ENCODE measurements at places on chromosomes 16 and 17.

DNA sequence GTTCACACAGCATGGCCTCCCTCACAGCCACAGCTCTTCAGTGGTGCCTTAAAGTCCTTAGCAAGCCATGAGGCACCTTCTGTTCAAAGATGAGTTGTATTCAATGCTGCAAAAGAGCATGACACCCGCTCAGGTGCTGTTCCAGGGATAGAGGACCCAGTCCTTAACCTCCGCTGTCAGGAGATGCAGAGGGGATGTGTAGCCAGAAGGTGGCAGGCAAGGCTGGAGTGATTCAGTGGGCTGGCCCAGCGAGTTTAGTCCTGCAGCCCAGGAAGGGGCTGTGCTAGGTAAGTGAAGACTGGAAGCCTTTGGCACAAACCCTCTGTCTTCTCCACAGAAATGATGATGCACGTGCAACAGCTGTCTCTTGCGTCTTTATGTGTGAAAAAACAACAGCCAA, 25.0 kb upstream of the ADAM11 start:
- no peak for DNase-seq

GRCh38 chr17:3915995-3916696, at the start of gene P2RX1:
TSS of gene P2RX1 (minus strand) at chr17:3916465. CDS start at chr17:3916225, 240 bp downstream.
- DNase-seq = no peak

GRCh38 chr17:73795730-73796129, 151.5 kb upstream of the SDK2 start:
- no peak for DNase-seq

GRCh38 chr17:8588877-8589554, 41.5 kb downstream of the MYH10 start:
- DNase-seq = no peak

DNA sequence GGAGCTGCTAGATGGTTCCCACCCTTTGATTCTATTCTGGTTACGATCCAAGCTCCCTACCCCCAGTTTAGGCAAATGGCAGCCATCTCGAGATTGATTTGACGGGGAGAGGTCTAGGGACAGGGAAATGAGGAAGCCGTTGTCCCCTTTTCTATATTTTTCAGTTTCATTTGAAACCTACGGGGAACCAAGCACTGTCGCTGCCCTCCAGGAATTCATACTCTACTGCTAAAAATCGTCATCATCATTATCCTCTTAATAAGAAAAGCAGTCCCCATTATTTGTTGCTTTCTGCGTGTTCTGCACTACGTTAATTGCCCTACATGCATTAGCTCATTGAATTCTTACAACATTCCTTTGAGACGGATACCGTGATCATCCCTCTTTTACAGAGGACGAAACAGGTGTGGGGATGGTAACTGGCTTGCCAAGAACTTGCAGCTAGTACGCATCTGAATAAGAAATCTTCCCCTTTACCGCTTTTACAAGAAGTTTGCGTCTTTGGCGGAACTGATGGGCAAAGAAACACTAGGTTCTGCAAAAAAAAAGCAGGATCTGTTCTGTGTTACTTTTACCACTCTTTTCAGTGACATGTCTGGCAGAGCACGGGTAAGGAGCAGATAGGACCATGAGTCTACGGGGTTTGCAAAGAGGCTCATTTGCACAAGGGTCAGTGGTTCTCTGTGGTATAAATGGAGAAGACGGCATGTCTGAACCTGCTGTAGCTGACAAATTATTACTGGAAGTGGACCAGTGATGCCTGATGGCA, 1.1 kb downstream of the CCP110 start:
- DNase-seq = no peak

DNA sequence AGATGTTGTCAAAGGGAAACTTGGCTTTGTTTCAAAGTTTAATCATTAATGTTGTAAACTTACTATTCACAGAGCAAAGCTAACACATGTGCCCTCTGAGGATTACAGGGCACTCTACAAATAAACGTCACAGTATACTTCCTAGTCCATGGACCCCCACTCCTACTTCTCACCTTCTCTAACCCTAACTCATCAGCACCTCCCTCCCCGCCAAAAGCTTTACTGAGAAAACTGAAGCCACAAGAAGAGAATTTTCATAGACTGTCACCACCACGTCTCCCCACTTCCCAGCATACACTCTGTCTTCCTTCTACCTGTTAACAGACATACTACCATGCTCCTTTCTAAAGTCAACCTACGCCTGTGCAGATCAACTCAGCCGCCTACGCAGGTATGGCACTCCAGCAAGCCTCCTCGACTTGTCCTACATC, 29.0 kb downstream of the HELZ start:
- no peak for DNase-seq

- no peak for DNase-seq
These were observed 25.4 kb upstream of the ITGB4 start for GRCh38 chr17:75695830-75696271.

- no peak for DNase-seq
These were observed 32.9 kb upstream of the FBXO47 start for GRCh38 chr17:39000021-39000601.

DNA sequence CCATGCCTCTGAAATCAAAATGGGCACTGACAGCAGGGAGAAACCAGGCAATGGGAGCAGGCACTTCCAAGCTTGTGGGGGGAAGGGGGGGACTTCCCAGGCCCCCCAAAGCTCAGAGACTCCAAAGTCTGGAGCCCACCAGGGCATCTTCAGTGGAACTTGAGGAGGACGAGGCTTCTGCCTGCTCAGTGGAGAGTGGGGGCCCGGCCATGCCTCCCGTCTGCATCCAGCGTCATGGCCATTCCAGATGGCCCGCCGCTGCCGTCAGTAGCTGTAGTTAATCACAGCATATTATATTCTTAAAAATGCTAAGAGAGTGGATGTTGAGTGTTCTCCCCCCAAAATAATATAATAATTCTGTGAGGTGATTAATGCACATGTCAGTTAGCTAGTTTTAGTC, 315.2 kb downstream of the KCNJ2 start:
- no peak for DNase-seq

GRCh38 chr16:88924834-88925539, 52.0 kb downstream of the CBFA2T3 start:
- DNase-seq = no peak

DNA sequence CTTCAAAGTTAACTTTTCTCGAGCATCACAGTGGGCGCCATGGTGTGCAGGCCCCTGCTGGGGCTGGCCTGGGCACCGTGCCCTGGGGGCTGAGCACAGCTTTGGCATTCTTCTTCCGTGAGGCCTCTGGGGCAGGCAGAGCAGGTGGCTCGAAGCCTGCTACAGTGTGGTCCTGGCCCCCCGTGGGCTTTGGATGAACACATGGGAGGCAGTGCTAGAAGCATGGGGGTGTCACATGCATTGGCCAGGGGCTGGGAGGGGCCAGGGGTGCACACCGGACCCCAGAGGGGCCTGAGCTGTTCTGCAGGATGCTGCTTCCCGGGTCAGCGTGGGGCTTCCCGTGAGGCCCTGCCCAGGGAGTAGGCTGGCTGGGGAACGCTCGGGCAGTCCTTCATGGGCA, 12.1 kb upstream of the C16orf74 start:
- DNase-seq = no peak

DNA sequence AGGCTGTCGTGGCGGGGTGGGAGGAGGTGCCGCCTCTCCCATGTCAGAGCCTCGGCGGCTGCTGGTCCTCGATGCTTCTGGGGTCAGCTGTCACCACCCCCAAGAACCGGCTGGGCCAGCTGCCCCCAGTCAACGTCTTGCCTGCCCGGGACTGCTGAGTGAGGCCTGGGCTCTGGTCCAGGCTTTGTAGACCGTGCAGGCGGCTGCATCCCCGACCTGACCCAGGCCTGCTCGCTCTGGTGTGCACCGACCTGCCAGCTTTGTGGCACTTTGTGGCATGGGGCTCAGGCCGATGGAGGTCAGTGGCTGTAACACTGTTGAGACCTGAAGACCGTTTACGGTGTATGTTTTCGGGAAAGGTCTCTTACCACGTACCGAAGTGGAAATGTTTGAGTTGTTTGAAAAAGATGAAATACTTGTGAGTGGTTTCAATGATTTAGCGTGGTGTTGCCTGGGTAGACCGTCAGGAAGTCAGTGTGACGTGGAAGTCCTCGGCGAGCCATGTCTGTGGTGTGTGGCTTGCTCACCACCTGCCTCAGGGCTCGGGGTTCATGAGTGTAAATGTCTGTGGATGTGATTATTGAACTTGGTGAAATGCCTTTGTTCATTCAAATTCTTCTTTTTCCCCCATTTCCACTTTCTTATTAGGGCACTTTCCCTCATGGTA, 53.2 kb upstream of the ZNF750 start:
- DNase-seq = peak; percentile 61

DNA sequence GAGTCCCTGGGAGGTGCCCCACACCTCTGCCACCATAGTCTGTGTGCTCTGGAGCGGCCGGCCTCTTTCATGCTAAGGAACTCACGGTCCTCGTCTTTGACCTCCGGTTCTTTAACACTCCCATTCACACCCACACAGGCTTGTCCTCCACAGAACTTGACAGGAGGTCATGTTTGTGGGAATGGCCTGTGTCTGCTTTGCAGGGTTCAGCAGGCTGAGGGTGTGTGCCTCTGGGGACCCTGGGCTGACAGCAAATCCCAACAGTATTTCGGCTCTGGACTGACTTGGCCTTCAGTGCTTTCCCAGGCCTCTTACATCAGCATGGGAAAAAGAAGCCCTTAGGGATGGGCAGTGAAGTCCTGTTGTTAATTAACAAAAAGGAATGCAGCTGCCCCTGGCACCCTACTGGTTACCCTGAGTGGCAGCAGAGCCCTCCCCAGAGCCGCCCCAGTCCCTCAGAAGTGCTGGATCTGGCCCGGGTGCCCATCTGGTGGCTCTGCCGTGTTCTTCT, 35.4 kb upstream of the ADORA2B start:
- no peak for DNase-seq

GRCh38 chr17:63688396-63689020, 11.4 kb downstream of the LIMD2 start:
- DNase-seq = no peak

- DNase-seq = no peak
These were observed 524.6 kb downstream of the GRIN2A start for GRCh38 chr16:9657641-9658040.

- no peak for DNase-seq
These were observed 132.0 kb downstream of the COPRS start for GRCh38 chr17:31726980-31727427.

- DNase-seq = no peak
These were observed 224.2 kb downstream of the PARN start for GRCh38 chr16:14405611-14406537.

DNA sequence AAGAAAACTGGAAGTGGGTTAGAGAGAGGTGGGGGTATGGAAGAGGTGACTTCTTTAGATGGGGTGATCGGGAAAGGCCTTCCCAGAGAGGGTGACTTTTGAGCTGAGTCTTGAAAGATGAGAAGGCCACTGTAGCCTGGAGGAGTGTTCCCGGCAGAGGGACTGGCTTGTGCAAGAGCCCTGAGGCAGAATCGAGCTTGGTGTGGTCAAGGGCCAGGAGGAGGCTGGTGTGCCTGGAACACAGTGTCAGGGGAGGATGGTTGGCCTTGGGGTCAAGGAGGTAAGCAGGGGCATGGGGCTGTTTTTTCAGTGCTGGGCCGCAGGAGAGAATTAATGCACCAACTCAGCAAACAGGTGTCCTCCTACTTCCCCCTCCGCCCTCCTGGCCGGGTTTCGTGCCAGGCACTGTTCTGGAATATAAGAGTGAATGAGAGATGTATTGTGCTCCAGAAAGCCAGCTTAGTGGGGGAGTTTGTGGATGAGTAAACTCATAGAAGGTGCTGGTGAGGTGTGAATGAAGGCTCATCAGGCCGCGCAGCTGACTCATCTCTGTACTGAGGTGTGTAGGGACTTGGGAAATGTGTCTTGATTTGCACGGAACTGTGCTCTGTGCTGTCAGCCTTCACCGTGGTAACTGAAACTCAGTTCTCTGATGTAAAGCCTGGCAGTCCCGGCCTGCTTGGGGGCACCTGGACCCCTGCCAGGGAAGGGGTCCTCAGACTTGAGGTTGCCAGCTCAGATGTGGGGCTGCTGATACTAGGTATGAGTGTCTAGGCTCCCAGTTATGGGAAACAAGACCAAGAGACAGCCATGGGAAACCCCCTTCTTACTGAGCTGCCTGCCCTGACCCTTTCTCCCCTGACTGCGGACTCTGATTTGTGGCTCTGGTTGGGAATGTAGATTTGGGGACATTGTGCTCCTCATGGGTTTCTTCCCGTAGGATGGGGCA, 15.3 kb downstream of the KSR1 start:
- DNase-seq = peak; percentile 60

DNA sequence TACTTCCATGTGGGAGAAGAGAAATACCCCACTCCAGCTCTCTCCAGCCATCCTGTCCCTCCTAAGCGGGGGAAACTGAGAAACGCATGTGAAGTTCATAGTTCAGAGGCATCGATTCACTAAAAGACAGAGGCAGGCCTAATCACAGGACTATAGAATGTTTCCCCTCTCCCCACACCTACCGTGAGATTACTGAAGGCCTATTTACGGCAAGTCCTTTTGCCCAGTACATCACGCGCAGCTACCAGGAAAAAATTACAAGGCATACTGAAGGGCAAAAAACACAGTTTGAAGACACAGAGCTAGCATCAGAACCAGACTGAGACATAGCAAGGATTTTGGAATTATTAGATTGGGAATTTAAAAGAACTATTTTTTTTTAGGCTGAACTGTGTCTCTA, 29.1 kb upstream of the IRX5 start:
- no peak for DNase-seq

GRCh38 chr17:38796451-38797157, 2.8 kb downstream of the PIP4K2B start:
- DNase-seq = no peak

DNA sequence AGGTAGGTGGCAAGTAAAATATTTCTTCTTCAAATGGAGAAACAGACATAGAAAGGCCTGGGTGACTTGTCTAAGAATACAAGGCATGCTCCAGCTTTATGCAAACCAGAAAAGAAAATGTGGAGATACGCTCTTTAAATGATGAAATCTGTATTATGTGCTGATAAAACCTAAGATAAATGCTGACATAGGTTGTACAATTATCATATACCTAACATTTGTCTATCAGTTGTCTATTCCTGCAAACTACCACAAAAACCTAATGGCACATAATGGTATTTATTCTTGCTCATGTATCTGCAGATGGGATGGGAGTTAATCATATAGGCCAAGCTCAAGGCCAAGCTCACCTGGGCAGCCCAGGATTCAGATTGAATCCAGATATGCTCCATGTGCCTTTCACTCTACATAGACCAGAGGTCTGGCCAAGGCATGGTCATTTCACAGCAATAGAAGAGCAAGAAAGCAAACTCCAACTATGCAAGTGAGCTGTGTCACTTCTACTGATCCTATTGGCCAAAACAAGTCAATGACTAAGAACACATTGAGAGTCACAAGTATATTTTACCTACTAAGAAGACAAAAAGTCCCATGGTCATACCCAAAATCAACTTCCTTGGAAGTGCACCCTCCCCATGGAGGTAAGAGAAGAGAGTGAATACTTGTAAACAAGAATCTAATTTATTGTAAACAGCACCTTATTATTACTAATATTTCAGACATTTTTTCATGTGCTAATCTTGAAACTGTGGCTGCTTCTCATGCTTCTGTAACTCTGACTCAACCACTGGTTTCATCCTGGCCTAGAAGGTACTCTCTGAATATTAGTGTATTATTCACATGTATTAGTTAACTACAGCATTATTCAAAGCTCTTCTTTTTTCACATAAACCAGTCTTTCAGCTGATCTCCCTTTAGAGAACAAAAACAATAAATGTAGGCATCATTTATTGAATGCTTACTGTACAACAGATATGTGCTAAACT, 270.7 kb upstream of the SOX9 start:
- DNase-seq = no peak

- DNase-seq = no peak
These were observed 110.6 kb upstream of the RBBP6 start for GRCh38 chr16:24428756-24429155.

- no peak for DNase-seq
These were observed 18.5 kb downstream of the TBKBP1 start for GRCh38 chr17:47712330-47713023.

Data from stimulated activated CD8-positive, alpha-beta memory T cell treated with anti-CD3 and anti-CD28 coated beads, Interleukin-12 subunit alpha, Interleukin-12 subunit beta, amount 100 ng/mL, for 4 hours (primary cell).